ENCODE measurements at places on chromosomes 6 and 20.

DNA sequence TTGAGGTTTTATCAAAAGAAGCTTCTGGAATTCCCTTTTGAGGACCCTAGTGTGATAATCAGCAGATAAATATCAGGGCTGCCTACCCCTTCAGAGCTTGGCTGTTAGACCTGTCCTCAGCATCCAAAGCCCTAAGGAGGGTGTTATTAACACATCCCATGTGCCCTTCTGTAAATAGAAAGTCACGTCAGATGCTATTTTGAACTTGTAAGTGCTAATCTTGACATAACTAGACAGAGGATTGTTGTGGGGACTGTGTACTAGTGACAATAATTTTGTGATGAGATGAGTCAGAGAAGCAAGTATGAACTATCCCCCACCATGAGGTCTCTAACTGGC, 4.9 kb upstream of the LAMA4 start:
- no peak for DNase-seq

DNA sequence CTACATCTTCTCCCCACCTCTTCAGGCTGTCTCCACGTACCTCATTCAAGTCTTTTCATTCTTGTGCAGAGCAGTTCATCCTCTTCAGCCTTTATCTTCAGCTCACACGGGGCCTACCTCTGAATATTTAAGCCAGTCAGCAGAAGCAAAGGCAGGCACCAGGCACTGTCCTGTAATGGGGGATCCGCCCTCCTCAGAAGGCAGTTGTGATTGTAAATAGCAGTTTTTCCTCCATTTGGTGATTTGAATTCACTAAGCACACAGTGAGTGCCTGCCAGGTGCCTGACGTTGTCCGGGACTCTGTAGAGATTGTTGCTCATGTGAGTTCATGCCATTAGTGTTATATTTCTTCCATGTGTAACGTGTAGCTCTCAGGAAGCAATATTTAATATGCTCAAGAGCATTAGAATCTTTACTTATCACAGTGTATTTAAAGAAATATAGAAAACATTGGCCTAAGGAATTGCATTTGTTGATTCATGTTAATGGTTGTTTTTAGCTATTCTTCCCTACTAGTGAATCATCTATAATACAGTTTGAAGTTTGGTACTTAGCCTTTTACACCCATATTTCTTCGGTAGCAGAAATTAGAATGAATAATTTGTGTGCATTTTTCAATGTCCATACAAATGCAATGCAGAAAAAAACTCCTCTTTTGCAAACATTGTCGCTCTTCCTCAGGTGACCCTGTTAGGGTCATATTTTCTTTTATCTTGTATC, 17.9 kb downstream of the BPHL start:
- DNase-seq, result no peak

GRCh38 chr6:50927800-50928199, 109.1 kb downstream of the TFAP2B start:
- DNase-seq, result no peak

DNA sequence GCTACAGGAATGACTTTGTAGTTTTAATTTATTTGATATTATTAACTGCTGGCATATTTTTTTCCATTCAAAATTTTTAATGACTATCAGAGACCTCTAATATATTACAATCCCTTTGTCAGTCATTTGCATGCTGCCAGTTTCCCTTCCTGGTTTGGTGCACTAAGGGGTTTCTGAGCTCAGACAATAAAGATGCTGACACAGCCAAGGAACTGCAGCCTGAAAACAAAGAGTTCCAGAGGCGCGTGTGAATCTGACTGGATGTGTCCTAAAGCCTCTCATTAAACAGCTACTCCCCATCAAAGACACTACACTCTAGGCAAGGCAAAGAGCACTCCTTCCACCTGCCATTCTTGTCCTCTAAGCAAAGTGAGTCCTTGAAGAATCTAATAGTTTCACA, 116.8 kb upstream of the DST start:
- DNase-seq, result no peak

DNA sequence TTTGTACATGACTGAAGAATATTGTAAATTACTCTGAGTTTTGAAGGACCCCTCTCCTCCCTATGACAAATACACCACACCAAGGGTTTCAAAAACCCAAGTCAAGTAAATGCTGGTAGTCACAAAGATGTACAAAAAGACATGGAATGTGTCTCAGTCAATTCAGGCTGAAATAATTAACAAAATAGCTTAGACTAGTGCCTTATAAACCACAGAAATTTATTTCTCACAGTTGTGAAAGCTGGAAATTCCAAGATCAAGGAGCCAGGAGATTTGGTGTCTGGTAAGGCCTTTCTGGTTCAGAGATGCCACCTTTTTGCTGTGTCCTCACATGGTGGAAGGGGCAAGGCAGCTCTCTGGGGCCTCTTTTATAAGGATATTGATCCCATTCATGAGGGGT, 202.3 kb upstream of the RIN2 start:
- no peak for DNase-seq

GRCh38 chr20:57612916-57613315, 7.3 kb downstream of the ZBP1 start:
- DNase-seq, result no peak

DNA sequence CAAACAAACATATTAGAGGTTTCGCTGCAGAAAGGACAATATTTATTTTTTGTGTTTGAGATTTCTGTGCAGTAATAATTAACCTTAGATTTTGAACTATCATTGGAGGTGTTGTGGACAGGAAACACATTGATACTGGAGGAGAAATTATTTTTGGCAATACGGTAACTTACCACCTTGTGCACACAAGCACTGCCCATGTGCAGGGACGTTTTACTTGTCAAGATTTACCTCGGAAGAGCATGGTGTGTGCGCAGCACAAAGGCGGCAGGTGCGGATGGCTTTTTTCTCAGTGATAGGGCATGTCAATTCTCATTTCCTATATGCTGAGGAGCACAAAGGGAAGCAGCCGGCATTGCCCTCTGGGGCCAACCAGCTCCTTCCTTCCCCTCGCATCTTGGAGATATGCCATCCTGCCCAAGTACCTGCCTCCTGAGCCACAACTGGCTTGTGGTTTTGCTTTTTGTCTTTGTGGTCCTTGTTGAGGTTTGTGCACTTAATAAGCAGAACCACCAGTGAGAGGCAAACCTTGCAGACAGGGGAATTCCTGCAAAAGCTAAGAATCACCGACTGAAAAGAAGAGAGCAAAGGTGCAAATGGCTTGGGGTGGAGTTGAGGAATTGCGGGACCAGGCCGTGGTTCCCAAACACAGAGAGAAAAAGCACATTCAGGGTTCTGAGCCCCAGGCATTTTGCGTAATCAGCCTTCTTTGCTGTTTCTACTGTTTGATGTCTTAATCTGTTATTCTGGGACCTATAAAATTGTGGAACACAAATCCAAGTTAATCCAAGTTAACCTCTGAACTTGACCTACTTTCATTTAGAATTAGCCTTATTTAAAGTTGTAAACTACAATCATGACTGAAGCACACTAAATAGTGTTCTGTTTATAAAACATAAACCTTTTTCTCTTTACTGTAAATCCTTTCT, 21.9 kb downstream of the SAMD5 start:
- DNase-seq, result no peak

GRCh38 chr6:134805168-134805567, 144.7 kb downstream of the ALDH8A1 start:
- no peak for DNase-seq

Measured in stimulated activated CD8-positive, alpha-beta memory T cell treated with anti-CD3 and anti-CD28 coated beads, Interleukin-7, amount 100 ng/mL, for 48 hours (primary cell).